ENCODE measurements at places on chromosomes 13 and 19. TPM values are rescaled to one million over a fixed set of nuclear protein-coding genes. Genes with fewer than 3 reads are reported as not detected.

DNA sequence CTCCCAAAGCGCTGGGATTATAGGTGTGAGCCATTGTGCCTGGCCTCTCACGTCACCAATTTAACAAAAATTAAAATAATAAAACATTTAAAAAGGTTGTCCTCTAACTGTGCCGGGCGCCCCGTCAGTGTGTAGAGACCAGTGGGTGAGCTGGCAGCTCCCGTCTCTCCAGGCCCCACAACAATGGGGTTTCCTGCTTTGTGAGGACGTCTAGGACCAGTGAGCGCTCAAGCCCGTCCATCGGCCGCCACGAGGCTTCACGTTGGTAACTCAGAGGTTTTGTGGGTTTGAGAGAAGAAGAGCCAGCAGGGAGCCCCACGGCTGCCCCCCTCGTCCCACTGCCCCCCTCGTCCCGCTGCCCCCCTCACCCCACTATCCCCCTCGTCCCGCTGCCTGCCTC, 4.7 kb downstream of the LSM7 start:
- no peak for DNase-seq

DNA sequence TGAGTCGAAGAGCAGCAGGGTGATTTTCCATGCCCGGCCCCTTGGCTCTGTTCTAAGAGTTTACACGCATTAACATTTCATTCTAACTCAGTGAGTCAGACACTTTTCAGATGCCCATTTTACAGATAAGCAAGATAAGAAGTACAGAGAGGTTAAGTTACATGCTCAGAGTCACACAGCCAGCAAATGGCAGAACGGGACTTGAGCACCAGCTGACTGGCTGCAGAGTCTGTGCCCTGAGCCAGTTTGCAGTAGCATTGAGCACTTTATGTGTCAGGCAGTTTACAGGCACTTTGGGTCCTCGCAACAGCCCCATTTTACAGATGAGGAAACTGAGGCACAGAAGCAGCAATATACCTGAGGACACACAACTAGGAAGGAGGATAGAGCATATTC, 19.0 kb downstream of the CCDC8 start:
- DNase-seq: no peak

GRCh38 chr19:21308773-21309172, 20.4 kb downstream of the ZNF708 start:
- DNase-seq: no peak

The ANO8 gene
- polyA plus RNA-seq: 7.9 TPM

DNA sequence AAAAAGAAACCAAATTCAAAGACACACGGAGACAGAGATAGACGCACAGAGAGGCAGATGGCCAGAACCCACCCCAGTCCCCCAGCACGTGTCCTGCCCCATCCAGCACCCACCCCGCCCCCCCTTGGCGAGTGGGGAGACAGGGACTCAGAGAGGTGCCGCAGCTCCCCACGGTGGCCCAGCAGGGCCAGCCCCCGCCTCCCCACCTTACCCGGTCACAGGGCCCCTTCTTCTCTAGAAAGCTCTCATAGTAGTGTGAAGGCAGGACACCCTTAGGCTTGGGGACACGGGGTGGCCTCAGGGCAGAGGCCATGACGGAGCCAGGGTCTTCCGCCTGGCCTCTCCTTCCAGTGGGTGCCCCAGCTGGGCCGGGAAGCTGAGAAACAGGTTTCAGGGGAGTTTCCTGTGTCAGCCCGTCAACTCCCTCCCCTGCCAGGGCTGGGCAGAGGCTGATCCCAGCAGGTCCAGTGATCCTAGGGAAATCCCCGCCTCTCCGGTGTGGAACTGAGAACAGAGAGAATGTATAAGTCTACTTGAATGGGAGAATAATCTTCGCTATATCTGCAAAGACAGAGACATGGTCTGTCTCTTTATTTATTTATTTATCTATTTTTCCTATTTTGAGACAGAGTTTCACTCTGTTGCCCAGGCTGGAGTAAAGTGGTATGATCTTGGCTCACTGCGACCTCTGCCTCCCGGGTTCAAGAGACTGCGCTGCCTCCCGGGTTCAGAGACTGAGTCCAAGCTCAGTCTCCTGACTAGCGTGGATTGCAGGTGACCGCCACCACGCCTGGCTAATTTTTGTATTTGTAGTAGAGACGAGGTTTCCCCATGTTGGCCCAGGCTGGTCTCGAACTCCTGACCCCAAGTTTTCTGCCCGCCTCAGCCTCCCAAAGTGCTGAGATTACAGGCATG, at the start of gene STAP2:
Gene STAP2, minus strand, starts transcription at position 387 of the 915 bp plus-strand sequence. Its CDS starts 74 bp downstream, at position 313.
- DNase-seq: no peak

DNA sequence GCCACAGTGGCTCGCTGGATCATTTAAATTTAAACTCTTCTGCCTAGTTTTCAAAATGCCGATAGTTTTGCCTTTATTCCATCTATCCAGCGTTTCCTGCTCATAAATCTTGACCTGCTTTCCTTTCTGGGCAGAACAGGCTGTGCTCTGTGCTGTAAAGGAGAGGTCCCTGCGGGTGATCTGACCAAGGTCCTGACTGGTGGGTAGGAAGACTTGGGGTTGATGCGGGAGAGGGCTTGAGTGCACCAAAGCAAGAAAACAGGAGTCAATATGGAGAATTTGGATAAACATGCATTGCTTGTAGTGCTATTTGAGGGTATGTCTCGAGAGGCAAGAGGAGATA, 533.6 kb downstream of the MYO16 start:
- DNase-seq: no peak

- DNase-seq: no peak
Measured at GRCh38 chr13:30313311-30313710, 6.0 kb upstream of the KATNAL1 start.

DNA sequence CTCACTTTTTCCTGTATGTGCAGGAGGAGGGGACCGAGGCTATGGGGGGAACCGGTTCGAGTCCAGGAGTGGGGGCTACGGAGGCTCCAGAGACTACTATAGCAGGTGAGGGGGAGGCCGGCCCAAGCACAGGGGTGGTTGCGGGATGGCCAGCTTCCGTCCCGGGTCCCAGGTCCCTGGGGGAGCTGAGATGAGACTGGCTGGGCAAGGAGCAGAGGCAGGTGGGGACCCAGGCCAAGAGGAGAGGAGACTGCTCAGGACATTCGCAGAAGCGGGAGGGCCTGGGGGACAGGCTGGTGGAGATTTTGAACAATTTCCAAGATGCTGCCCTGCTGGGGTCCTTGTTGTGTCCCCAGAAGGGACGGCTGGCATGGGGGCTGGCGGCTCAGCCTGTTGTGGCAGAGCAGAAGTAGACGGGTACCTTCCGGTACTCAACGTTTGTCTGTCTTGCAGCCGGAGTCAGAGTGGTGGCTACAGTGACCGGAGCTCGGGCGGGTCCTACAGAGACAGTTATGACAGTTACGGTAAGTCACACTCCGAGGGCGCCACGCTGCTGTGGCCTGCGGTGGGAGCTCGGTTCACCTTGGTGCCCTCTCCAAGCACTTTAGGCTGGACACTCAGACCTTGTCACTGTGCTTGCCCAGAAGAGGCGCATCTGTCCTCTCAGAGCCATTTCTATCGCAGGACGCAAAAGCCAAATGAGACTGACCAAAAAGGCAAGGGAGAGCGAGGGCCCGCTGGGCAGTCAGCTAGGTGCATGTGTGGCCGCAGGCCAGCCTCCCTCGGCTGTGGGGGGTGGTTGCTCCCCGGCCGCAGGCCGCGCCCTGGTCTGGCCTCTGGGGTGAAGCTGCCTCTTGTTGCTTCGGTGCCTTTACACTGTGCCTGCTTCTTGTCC, 2.6 kb downstream of the CIRBP start:
- no peak for DNase-seq

The PSG3 gene
- not detected for polyA plus RNA-seq

GRCh38 chr13:27826379-27827353, 34.4 kb downstream of the GSX1 start:
- peak; percentile 46 for DNase-seq
